ENCODE measurements at places on chromosomes 4 and X. TPM values are rescaled to one million over a fixed set of nuclear protein-coding genes. Genes with fewer than 3 reads are reported as not detected.

Gene NALF2
- 0.44 TPM for total RNA-seq

Gene NPY5R
- total RNA-seq = not detected

Gene MUC7
- total RNA-seq = not detected

Gene HELT
- total RNA-seq = not detected

Gene FRMPD4
- not detected for total RNA-seq

Gene ZNF157
- total RNA-seq = 0.53 TPM

Gene PDCL2
- total RNA-seq = not detected

Gene FDCSP
- total RNA-seq = not detected

DNA sequence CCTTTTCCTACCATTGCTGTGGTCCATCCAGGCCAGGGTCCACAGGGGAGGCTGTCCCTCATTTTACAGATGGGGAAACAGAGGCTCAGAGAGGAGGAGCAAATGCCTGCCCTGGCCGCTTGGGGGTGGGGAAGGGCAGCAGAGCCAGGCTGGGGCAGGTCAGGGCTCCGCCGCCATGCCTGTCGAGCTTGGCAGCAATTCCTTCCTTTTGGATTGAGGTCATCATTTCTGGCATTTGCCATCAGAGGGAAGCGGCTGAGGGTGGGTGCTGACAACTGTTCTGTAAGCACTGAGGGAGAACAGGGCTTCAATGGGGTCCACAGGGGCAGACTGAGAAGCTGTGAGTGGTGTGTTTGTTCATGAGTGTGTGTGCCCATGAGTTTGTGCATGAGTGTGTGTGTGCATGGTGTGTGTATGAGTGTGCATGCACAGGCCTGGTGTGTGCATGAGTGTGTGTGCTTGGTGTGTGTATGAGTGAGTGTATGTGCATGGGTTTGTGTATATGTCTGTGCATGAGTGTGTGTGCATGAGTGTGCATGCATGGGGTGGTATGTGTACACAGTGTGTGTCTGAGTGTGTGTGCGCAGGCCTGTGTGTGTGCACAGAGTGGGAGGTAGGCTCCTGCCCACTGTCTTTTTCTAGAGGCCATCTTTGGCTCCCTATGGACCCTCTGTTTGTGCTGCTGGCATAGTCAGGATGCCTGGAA, 115.2 kb downstream of the SORCS2 start:
- no peak for DNase-seq

GRCh38 chrX:142671036-142671435, 354.7 kb upstream of the SPANXN4 start:
- no peak for DNase-seq

DNA sequence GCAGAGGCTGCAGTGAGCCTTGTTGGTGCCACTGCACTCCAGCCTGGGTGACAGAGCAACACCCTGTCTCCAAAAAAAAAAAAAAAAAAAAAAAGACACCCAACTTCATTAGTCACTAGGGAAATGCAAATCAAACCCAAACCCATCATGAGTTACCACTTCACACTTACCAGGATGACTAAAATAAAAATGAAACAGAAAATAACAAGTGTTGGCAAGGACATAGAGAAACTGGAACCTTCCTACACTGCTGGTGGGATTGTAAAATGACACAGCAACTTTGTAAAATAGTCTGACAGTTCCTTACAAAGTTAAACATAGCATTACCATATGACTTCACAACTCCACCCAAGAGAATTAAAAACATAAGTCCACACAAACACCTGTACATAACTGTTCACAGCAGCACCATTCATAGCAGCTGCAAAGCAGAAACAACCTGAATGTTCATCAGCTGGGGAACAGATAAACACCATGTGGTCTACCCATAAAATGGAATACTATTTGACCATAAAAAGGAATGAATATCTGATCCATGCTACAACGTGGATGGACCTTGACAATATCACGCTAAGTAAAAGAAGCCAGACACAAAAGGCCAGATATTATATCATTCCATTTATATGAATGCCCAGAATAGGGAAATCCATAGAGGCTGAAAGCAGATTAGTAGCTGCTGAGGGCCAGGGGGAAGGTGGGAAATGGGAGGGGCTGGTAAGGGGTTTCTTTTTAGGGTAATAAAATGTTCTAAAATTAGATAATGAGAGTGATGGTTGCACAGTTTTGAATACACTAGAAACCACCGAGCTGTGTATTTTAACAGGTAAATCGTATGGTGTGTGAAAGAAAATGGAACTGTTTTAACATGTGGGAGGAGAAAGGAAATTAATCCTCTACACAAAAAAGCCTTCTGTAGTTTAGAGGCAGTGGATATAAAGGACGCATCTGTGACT, 18.3 kb downstream of the CD99L2 start:
- no peak for DNase-seq

DNA sequence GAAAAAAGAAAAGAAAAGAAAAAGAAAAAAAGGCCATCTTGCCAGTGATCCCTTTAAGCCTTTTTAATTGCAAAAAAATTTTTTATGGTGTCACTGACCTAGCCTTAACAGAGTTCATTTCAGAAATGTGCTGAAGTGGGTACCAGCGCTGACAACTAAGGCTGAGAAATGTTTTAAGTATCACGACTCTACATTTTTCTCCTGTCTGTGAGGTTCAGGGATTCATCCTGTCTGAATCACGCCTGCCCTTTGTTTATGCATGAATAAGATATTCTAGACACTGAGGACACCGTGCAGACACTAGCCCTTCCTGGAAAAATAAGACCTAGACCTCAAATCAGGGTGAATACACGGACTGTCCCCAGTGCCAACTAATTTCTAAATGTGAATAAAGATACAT, 154.4 kb upstream of the NOCT start:
- DNase-seq = no peak

DNA sequence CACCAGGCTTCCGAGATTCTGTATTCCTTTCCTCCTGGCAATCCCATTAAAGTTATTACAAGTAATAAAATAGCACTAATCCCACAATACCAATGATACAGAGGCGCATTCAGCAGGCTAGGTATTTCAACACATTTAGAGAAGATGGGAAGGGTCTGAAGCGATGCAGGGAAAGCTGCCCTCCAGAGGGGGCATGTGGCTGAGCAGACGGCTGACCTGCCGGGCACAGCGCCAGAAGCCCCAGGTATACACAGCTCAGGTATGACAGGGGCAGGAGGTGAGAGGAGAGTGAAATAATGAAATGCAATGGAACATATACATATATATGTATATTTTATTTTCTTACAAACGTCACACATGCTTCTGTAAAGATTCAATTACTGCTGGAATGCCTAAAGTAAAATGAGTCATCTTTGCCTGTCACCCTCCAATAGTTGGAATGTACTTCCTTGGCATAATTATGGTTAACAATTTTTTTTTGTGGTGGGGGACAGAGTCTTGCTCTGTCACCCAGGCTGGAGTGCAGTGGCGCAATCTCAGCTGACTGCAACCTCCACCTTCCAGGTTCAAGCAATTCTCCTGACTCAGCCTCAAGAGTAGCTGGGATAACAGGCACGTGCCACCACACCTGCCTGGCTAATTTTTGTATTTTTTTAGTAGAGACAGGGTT, 21.3 kb upstream of the CDKN2AIP start:
- DNase-seq = no peak
